CD4-positive, alpha-beta T cell treated with Interleukin-12 subunit alpha and Interleukin-12 subunit beta, for 1 hour (primary cell): ENCODE measurements at places on chromosomes 7 and 10.

DNA sequence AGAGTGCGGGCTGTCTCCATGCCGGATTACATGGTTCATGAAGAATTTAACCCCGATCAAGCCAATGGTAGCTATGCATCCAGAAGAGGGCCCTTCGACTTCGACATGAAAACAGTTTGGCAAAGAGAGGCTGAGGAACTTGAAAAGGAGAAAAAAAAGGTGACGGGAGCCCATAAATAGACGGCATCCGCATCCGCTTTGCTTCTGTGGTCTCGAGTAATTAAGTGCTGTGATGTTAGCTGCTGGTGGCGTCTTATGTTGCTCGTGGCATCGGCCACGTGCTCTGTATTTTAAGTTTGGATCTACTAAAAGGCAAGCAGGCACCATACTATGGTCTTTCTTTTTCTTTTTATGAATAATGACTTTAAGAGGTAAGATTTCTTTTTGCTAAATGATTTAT is 11.1 kb downstream of the C7orf57 start:
- DNase-seq = peak; percentile 34

DNA sequence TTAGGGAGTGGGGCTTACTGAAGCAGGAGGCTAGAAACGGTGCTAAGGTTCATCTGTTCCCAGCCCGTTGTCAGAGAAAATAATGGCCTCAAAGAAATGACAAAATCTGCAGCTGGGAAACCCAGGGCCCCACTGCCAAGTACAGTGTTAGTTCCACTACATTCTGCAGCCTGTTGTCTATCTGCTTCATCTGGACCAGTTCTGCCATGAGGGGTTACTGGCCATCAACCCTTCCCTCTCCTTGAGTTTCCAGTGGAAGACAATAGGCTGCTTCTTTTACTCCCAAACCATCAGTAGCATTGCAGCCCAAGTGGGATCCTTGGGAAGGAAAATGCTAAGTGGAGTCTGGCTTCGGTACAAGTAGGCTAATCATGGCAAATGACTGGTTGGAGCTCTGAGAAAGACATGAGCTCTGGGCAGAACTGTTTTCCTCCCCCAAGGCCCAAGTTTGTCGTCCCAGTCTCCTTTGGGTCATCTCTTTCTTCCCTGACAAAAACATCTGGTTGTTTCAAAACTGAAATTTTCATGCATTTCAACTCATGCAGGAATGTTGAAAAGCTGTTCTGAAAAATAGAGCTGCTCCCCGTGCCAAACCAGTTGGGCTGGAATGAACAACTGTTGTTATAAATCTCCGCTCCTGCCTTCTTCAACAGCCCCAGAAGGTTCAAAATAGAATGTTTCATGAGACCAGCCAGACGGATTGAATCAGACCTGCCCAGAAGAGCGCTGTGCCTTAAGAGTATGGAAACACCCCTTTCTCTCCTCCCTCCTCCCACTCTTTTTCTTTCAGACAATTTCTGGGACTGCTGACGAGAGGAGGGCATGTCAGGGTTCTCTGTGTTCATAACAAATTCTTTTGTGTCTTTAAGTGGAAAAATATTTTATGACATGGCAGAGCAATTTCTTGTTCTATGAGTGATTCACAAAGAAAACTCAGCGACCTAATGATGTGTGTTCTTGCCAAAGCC is 116.6 kb downstream of the RAB18 start:
- no peak for DNase-seq

DNA sequence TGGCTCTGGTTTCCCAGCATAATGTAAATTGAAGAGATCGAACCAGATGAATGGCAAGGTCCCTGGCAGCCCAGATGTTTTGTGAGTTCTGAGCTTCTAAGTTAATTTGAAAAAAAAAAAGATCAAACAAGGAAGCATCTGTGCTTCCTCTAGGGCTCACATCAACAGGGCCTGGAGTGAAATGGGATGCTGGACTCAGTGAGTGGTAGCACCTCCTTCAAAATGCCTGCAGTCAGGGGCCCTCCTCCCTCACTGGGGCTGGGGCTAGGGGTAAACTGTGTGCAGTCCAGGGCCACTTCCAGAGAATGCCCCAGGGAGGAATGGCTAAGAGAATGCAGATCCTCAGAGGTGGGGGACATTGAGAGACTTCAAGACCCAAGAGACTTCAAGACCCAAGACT is 6.0 kb upstream of the CUEDC2 start:
- DNase-seq = no peak

- DNase-seq = no peak
Observed at GRCh38 chr7:157542068-157543021, 205.5 kb downstream of the DNAJB6 start.

DNA sequence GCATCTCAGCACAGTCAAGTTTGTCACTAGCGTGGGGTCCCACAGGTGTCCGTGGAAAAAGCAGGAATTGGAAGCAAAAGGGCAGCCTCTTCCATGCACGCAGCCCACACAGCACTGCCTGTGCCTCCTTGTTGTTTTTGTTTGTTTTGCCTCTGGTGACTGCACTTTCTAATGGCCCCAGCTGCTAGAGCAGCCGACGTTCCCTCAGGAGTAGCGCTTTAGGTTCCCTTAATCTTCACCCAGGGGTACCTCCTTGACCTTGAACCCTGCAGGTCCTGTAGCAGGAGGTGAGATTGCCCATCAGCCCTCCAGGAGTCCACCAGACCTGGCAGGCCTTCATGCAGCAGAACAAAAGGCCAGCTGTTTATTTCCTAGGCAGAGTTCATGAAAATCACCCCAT is 210.1 kb downstream of the CACNB2 start:
- DNase-seq = no peak
